ENCODE measurements at places on chromosomes 16 and 17. TPM values are rescaled to one million over a fixed set of nuclear protein-coding genes. Genes with fewer than 3 reads are reported as not detected.

CA5A gene
- not detected for total RNA-seq

PHOSPHO1 gene
- total RNA-seq: 0.40 TPM

MMP28 gene
- total RNA-seq: 0.65 TPM

AANAT gene
- total RNA-seq: not detected

PHKB gene
- 85.5 TPM for total RNA-seq

SOX15 gene
- total RNA-seq: 0.26 TPM

RASD1 gene
- total RNA-seq: 0.53 TPM

NUPR1 gene
- 25.6 TPM for total RNA-seq

TP53TG3C gene
- total RNA-seq: not detected

SOX8 gene
- 0.72 TPM for total RNA-seq

C17orf67 gene
- 0.91 TPM for total RNA-seq

C1QTNF8 gene
- 0.13 TPM for total RNA-seq

SLC16A13 gene
- total RNA-seq: 0.85 TPM

NACA2 gene
- 0.13 TPM for total RNA-seq

C16orf96 gene
- not detected for total RNA-seq

CCT6B gene
- 0.52 TPM for total RNA-seq

ABCC11 gene
- total RNA-seq: 0.30 TPM

WIPI1 gene
- total RNA-seq: 145 TPM

TLCD3B gene
- total RNA-seq: 0.10 TPM

SECTM1 gene
- 3.1 TPM for total RNA-seq

ASB16 gene
- total RNA-seq: 0.33 TPM

CCL1 gene
- not detected for total RNA-seq

GCGR gene
- not detected for total RNA-seq

IL21R gene
- total RNA-seq: 1.2 TPM

DVL2 gene
- total RNA-seq: 79.4 TPM

BICDL2 gene
- 0.40 TPM for total RNA-seq

RAI1 gene
- 10.9 TPM for total RNA-seq

VAT1L gene
- total RNA-seq: 0.17 TPM

MMP25 gene
- total RNA-seq: not detected

TMEM98 gene
- 196 TPM for total RNA-seq

MT4 gene
- total RNA-seq: not detected

CX3CL1 gene
- total RNA-seq: 4.2 TPM

VAMP2 gene
- 12.8 TPM for total RNA-seq

ZNF213 gene
- 11.6 TPM for total RNA-seq

COX6A2 gene
- total RNA-seq: not detected

RSPRY1 gene
- 48.6 TPM for total RNA-seq

TRIM47 gene
- 13.1 TPM for total RNA-seq

USH1G gene
- 0.03 TPM for total RNA-seq

KRT32 gene
- total RNA-seq: not detected

PCGF2 gene
- total RNA-seq: 8.4 TPM

TMEM106A gene
- 6.5 TPM for total RNA-seq

TMEM132E gene
- total RNA-seq: 0.07 TPM

MYLK3 gene
- total RNA-seq: 0.26 TPM

KRT15 gene
- total RNA-seq: 0.13 TPM

OTOA gene
- 0.07 TPM for total RNA-seq

PERCC1 gene
- not detected for total RNA-seq

NPIPB8 gene
- 0.13 TPM for total RNA-seq

Measured in smooth muscle cell of the pulmonary artery (primary cell).